ENCODE measurements at places on chromosomes 2 and 18.

- DNase-seq, result peak; percentile 15
Observed at GRCh38 chr2:70926042-70926441, 9.7 kb upstream of the ATP6V1B1 start.

DNA sequence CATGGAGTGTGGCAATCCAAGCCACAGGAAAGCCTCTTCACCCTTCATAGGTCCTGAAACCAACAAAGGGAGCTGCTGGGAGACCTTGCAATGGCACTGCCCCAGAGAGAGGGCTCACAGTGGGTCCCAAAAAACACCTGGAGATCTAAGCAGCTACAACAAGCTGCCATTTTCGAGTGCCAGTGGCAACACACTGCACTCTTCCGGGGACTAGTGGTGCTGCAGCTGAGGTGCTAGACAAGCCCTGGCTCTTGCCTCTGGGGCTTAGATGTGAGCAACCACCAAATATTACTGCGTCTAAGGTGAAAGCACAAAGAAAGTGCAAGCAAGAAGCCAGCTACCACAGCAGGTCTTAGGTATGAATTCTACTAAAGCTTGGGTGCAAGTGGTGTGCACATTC lies 192.9 kb downstream of the NOL4 start:
- no peak for DNase-seq

GRCh38 chr2:238270606-238271005 lies 17.8 kb downstream of the PER2 start:
- DNase-seq, result no peak

GRCh38 chr2:128604045-128604444 lies 285.4 kb upstream of the HS6ST1 start:
- DNase-seq, result peak; percentile 28

DNA sequence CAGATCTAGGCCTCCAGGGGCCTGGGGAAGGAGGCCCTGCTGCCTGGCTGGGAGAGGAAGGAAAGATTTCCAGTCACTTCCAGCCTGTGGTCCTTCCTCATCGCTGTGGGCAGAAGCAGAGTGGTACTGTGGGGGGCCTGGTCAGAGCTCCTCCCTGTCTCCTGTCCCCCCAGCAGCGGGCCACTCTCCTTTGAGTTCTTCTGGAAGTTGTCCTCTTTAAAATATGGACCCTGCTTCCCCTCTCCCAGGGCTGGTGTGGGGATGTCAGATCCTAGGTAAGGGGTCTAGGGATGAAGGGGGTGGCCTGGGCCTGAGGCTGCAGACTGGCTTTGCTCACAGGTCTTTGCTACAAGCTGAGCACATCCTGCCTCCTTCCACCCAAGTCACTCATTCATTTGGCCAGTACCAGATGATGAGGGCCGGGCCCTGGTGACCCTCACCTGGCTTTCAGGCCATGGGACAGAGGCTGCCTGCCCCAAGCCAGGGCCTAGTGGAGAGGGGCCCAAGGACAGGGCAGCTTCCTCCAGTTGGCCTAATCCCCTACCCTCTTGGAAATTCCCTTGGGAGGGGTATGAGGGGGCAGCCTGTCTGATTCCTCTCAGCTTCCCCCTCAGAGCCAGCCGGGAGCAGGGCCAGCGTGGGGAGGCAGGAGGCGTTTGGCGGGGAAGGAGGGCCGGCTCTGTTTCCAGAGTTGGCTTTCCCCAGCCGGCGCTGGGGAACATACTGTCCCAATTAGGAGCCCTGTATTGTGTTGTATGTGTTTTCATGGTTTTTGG lies 231.9 kb downstream of the DYSF start:
- peak; percentile 13 for DNase-seq

DNA sequence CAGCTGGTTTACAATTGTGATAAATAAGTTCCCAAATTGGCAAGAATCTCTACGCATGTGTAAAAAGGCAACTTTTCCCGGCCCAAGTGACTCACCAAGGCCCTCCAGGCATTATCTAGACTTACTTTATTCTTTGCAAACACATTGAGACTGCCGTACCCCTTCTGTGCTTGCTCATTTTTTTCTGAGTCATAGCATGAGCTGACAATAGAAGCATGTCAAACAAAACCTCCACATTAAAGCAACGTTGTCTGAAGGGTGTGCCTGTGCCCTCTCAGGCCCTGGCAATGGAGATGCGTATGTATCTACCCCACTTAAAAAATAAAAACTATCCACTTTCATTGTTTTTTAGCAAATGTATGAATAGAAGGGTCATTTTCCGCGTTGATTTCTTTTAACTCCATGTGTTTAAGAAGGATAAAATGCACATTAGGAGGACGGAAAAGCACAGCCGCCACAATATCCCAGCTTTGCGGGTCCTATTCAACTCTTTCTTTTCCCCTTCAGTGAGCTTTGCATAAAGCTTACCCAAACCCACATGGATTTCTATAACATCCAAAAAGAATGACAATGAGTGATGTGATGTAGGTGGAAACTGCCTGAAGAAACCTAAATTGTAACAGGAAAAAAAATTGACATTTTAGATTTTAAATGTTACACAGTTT lies 298.2 kb downstream of the CDCA7 start:
- DNase-seq, result no peak

- no peak for DNase-seq
Observed at GRCh38 chr2:207107551-207107950, 58.2 kb downstream of the KLF7 start.

DNA sequence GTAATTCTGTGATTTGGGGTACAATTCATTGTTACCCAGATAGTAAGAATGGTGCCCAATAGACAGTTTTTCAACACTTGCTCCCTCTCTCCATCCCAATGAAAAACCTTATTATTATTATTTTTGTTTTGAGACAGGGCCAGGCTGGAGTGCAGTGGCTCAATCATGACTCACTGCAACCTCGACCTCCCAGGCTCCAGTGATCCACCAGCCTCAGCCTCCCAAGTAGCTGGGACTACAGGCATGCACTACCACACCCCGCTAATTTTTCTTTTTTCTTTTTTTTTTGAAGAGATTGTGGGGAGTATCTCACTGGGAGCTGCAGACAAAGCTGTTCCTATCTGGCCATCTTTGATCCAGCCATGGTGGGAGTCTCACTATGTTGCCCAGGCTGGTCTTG lies 7.2 kb downstream of the TGFA start:
- DNase-seq, result no peak

DNA sequence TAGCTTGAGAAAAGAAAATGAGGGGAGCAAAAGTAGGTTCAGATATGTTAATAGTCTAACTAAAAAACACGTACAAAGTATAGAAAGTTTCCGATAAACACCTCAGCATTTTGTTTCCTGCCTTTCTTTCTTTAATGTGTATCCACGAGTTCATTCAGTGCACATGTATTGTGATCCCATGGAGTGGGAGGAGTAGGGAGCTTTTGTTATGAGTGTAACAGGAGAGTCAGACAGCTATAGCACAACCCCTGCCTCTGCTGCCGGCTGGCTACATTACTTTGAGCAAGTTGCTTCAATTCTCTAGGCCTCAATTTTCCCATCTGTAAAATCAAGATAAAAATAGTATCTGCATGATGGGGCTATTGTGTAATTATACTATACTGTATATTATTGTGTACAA lies 249.2 kb upstream of the FIGN start:
- no peak for DNase-seq

GRCh38 chr2:163657281-163657656 lies 78.5 kb downstream of the FIGN start:
- DNase-seq, result no peak

- DNase-seq, result peak; percentile 95
Observed at GRCh38 chr18:13216092-13216582, 2.4 kb upstream of the LDLRAD4 start.

Measured in right lobe of liver (tissue), 6 donors.